ENCODE measurements at places on chromosomes 7 and 10.

GRCh38 chr7:17274551-17275245, 23.8 kb upstream of the AHR start:
- no peak for DNase-seq

DNA sequence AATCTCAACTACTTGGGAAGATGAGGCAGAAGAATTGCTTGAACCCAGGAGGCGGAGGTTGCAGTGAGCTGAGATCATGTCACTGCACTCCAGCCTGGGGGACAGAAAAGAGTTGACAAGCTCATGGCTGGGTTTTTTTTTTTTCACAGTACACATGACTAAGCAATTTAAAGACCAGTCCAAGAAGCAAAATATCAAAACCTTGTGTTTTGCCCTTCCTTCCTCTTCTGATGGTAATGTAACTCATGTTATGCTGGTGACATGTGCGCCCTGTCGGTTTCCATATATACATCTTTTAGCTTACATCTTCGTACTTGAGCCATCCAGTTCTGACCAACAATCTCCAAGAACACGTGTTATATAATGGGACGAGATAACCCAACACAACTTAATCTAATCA, 237.7 kb upstream of the PLXDC2 start:
- no peak for DNase-seq

DNA sequence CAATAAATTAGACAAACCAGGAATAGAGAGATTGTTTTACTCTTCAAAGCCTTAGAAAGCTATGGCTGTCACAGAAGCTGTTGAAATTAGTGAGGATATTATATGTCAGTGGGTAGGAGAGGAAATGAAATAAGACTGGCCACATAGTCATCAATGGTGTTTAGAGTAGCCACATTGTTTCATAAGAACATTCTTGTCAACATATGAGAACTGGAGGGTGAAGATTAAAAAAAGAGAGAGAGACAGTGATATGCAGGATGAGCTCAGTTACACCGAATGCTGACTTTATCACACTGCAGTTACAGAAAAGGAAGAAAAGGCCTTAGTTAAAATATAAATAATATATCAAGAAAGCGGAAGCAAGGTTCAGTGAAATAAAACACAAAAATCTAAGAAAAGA, 412.0 kb downstream of the CNTNAP2 start:
- no peak for DNase-seq

DNA sequence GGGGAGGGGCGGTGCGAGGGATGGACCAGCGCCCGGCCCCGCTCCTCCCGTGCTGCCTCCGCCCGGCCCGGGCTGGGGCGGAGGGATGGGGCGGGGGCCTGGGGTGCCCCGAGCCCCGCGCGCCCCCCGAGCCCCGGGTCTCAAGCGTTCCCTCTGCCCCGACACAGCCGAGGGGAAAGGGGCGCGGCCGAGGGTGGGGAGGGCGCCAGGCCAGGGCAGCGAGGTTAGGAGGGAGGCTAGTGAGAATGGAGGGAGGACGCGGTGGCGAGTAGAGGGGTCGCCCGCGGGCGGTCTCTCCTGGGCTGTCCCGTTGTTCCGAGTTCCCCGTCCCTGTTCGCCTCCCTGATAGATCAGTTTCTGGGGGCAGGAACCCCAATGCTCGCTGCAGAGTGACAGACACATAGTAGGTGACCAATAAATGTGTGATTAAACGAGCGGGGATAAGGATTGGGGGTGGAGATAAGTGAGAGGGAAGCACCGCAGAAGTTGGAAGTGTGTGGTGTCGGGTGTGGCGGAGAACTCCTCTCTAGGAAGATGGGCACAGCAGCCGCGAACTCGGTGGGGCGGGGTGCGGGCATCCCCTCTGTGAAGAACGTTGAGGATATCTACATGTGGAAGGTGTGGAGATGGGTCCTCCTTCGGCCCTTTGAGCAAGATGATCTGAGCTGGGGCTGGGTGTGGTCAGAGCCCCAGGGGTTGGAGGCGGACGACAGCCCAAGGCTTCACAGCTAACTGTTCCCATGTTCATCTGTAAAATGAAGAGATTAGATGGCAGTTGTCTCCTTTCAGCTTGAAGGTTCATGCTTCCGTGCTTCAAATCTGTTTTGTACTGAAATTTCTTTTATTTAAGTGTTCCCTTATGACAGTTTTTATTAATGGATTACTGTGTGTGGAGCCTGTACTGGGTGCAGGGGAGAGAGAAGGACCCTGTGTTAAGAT, 580 bp downstream of the ZNF775 start:
- DNase-seq, result no peak

GRCh38 chr7:149824748-149825566, 13.2 kb upstream of the ZNF862 start:
- DNase-seq, result no peak

GRCh38 chr7:2484868-2485267, 8.7 kb upstream of the GRIFIN start:
- no peak for DNase-seq

DNA sequence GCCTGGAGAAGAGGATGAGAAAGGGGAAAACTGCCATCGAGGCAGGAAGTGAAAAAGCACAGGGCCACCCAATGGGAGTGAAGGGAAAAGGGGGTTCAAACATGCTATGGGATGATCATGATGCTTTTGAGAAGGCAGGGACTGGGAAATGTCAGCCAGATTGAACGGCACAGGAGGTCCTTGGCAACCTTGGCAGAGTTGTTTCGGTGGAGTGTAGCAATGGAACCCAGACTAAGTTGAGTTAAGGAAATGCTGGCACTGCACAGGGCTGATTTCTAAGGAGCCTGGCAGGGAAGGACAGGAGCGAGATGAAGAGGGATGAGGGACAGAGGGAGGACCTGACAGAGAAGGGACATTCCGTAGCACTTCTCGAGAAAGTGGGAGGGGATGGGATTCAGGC, 101.4 kb downstream of the PIP4K2A start:
- no peak for DNase-seq

GRCh38 chr7:41529831-41530230, 173.1 kb downstream of the INHBA start:
- DNase-seq, result no peak

- no peak for DNase-seq
Measured at GRCh38 chr7:76236224-76236623, 34.5 kb downstream of the SRRM3 start.

- no peak for DNase-seq
Measured at GRCh38 chr7:81206217-81206616, 287.4 kb upstream of the SEMA3C start.

GRCh38 chr10:127757033-127757432, 20.0 kb downstream of the FOXI2 start:
- DNase-seq, result no peak

DNA sequence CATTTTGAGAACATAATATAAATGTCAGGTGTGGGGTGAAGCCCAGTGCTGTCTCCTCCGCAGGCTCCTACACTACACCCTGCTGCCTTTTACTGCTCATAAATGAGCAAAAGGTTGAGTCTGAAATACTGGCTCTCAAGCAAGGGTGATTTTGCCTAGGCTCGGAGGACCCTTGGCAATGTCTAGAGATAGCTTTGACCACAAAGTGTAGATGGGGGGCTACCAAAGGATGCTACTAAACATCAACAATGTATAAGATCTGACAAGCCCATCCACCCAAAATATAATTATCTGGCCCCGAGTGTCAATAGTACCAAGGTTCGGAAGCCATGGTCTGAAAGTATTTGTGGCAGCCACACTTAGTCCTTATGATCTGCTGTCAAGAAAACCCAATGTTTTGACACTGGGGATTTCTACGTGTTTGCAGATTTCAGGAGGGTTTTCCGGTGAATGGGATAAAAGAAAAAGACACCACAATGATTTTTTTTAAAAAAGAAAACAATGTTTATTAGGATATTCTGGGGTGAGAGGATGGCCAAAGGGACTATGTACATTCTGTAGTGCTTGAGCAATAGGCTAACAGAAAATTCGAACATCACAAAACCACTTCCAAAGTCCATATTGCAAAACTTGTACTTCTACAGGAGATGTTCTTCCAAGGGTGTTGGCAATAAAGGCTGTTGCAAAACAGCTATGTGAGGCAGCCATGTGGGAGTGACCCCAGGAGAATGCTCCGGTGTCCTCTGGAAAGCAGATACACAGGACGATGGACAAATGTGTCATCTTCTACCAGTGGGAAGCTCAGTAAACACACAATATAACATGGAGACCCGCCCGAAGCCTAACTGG, 216.3 kb downstream of the GFRA1 start:
- no peak for DNase-seq

DNA sequence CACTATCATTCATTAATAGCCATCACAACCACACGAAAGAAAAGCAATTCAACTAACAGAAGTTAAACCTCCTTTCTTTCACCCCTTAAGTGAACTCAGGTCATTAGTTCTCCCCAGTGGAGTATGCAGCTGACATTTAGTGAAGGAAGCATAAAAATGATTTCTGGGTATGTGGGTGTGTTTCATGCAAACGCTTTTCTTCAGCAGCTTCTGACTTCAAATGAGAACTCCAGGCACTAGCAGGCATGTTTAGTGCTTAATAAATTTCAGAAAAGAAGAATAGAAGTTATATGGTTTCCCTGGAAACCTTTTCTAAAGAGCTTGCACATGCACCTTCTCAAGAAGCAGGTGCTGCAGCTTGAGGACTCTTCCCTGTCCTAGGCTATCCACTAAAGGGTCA, 62.5 kb downstream of the PIK3CG start:
- no peak for DNase-seq

- DNase-seq, result no peak
Measured at GRCh38 chr7:21352540-21353387, 75.1 kb upstream of the SP4 start.

DNA sequence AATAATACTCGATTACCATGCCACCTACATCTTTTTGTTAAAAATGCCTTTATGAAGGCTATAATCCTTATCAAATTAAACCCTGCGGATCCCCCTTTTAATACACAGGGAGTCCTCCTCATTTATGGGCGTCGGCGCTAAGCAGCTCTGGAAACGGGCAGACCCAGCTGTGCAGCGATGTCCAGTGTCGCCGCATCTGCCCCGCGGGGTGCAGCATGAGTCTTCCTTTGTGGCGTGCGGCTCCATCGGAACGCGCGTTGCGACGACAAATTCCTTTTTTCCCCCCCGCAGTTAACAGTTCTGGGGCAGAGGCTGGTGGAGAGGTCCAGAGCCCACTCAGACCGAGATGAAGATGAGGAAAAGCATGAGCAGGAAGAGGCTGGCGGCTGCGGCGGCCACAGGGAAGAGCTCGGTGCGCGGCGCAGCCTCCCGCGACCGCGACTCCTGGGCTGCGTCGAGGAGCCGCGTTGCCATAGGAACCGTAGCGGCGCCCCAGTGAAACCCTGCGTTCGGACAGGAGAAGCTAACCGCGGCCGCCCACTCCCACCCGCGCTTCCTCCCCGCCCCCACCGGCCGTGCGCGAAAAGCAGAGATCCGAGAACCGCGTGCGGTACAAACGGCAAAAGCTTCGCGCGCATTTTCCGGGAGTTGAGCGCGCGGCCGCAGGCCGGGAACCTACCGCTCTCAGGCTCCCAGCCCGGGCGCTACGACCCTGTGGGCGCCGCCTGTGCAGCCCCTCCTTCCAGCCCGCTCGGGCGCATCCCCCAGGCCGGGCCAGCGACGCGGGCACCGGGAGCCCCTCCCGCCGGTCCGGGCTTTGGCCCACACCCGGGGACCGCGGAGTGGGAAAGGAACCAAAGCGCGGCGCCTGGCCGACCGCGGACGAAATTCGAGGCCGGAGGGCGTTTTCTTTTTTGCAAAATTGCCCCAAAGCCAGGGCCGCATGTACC, 130.6 kb downstream of the SPAG6 start:
- no peak for DNase-seq

DNA sequence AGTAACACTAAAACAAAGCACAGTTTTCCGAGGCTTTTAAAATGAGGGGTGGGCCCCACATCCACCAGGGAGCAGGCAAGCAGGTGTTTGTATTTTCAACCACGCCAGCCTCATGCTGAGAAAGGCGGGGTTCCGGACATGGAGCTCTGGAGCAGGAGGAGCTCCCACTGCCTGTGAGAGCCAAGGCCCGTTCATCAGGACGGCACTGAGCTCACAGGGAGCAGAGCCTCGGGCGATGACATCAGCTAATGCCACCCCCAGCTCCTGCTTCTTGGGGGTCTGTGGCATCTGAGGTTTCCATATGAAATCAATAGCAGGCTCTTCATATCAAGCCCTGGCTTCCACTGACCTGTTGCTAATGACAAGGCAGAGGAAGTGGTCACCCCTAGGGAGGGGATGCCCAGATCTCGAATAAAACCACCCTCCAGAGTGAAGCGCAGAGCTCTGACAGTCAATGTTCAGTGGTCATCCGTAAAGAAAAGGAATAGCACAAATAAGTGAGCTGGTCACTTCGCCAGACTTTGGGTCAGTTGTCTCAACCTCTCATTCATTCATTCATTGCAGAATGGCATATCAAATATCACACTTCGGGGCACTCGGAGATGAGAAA, 89.1 kb downstream of the TNS3 start:
- DNase-seq, result no peak

- no peak for DNase-seq
Measured at GRCh38 chr10:35398908-35399307, 62.6 kb downstream of the CCNY start.

Data from iPS DF 6.9 (cell line).